ENCODE measurements at places on chromosomes 2 and 18. TPM values are rescaled to one million over a fixed set of nuclear protein-coding genes. Genes with fewer than 3 reads are reported as not detected.
A peak's percentile ranks its signal among the peaks of the same experiment; 100 is the strongest.

GRCh38 chr2:157324331-157324843 lies 1.2 kb downstream of the ERMN start:
- no peak for DNase-seq

GRCh38 chr2:230927711-230928341 lies 2.8 kb upstream of the GPR55 start:
- no peak for DNase-seq

DNA sequence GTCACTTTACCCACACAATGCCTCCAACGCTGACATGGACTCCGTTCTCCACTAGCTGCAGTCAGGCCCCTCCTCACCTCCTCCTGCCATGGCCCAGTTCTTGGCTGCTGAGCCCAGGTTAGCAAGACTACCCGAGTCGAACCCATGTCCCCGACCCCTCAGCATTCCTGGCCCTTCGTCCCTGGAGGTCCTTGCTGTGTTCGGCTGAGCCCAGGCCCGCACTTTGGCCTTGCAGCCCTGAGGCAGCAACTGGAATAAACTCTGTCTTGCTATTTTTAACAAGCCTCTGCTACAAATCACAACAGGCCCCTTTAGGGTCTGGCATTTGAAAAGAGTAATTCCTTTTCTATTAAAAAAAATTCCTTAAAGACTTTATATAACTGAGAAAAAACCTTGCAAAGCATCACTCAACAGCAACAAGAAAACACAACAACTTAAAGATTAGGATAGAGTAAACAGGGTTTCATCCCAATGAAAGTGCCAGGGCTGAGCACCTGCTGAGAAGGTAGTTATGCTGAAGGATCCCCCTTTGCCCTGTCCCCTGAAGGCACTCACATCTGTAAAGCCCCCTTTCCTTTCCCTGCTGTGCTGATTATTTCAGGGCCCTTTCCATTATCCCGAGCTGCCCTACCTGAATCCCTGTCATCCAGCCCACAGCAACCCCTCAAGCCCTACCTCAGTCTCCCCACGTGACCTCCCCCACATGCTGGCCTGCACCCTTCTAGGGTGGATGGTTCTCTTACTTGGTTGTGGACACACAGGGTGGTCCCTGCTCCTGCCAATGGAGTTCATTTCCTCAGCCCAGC lies 120.0 kb upstream of the SNTG2 start:
- no peak for DNase-seq

DNA sequence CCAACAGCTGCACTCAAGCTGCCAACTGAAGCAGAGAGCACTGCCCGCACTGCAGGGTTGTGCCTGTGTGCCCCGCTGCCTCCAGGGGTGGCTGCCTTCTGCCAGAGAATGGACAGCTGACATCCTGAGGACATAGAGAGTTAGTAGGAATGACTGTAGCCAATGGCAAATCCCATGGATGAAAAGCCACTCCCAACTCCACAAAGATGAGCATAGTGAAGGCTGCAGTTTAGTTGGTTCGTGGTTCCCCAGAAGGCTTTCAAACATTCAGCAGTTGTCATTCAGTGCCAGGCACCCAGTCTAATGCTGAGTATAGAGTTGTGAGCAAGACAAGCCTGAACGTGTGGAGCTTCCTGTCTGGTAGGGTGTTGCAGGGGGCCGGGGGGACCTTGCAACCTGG lies 30.3 kb downstream of the GYPC start:
- no peak for DNase-seq

- no peak for DNase-seq
Observed at GRCh38 chr2:99389946-99390345, 52.8 kb downstream of the EIF5B start.

DNA sequence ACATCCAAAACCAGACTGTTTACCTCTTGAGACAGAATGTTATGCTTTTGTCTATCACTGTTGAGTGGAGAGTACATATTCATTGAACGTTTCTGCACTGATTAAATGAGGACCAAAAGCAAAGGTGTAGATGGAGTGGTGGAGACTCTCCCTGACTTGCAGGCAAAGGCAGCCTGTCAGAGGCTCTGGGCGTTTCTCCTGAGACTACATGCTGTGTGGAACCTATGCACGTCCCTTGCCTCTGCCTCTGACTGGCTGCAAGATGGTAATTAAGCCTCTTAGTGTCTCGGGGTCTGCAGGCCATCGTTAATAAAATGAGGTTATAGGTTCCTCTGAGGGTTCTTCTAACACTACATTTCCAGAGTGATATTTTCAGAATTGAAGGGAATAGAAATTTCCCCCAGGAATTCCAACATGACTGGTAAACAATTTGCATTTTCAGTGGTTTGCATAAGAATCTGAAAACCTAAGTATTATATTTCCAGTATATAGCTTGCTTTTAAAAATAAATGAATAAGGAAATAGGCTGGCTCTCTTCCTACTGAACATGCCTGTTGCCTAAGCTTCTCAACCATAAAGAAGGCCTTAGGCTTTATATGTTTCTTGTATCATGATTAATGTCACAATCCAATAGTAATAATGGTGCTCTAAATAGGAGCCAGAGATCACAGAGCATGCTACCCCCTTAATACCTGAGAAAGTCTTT lies 107.4 kb downstream of the FTCDNL1 start:
- no peak for DNase-seq

GRCh38 chr2:402206-402605 lies 114.3 kb upstream of the ALKAL2 start:
- no peak for DNase-seq

DNA sequence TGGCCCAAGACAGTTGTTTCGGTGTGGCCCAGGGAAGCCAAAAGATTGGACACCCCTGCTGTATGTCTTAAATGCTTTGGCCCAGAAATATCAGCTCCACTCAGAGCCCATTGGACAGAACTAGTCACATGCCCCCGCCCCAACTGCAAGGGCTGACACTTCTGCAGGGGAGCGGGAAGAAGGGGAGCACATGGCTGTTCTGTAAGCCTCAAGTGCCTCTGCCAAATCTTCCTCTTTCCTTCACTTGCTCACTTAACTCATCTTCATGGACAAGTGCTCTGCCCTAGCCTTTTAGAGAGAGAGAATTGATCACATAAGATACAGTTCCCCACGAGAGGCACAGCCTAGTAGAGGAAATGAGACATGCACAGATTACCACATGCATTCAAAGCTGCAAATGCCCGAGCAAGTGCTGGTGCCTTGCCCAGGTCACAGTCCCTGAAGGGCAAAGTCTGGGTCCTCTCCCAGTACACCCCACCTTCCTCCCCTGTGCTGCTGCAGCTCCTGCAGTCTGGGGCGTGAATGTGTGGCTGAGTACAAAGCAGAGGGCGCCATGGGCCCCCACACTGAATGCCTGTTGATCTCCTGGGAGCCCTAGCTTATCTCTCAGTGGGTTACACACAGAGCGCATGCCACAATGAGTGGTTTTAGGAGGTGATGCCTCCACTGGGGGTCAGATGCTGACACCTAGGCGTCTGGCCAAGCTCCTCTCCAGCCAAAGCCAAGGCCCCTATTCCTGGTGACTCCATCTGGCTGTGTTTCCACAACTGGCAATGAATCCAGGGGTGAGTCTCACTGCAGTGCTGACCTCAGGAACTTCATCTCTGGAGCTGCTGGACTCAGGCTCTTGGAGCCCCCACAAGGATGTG lies 135.3 kb downstream of the CTIF start:
- peak; percentile 49 for DNase-seq

- no peak for DNase-seq
Observed at GRCh38 chr18:48674758-48675351, 136.0 kb downstream of the CTIF start.

- DNase-seq: no peak
Observed at GRCh38 chr18:69400253-69400975, at the start of gene DOK6. Gene DOK6 (plus strand): TSS chr18:69400888.

- DNase-seq: no peak
Observed at GRCh38 chr18:55235094-55235461, 275.8 kb upstream of the CCDC68 start.

GRCh38 chr2:111204706-111205105 lies 84.0 kb downstream of the BCL2L11 start:
- no peak for DNase-seq

DNA sequence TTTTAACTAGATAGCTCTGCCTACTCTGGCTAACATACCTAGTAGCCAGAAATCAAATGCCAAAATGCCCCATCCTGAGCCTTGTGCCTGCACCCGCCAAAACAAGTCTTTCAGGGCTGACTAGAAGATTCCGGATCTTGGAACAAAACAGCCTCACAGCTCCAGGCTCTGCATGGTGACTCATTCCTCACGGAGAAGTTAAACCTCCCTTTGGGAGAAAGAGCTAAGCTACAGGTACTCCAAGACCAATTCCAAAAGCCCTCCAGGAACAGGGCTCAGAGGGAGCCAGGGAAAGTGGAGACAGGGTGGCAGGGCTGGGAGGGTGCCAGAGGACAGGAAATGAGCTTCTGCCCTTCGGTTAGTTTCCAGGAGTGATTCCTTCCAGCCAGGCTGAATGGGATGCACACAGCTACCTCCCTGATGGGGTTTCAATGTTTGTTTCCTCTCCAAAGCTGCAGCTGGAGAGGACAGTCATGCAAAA lies 295.6 kb downstream of the TNS1 start:
- DNase-seq: no peak

- no peak for DNase-seq
Observed at GRCh38 chr18:46601141-46601805, 55.7 kb downstream of the LOXHD1 start.

DNA sequence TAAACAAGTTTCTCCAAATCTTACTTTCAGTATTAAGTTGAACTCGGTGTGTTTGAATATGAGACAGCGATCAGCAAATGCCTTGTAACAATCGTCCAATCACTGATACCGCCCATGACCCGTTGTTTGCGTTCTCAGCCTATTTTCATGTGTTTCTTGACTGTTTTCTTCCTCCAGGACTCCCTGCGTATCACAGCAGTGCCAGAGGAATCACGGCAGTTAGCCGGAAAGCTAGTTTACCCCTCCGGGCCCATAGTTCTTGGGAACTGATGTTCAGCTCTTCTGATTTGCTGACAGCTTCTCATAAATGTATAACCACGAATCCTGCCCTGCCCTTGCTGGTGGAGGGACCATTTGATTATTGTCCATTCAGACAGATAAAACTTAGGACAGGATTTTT lies 42.2 kb upstream of the TPO start:
- no peak for DNase-seq

GRCh38 chr2:189580658-189581353 lies at the start of gene SLC40A1:
Gene SLC40A1 (minus strand): TSS chr2:189580786. CDS start chr2:189580460, 326 bp downstream.
- peak; percentile 68 for DNase-seq

DNA sequence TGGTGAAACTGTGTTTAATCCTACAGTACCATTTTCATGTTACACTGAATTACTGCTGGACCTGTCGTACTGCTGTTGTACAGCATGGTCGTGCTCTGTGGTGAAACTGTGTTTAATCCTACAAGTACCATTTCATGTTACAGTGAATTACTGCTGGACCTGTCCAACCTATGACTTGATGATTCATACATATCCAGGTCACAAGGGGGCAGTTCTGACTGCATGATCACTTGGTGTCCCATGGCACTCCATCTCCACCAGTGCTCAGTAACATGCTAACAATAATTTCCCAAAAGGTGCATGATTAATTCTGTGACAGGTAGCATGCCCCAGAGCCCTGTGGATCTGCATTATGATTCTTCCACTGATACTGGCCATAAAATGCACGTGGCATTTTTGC lies 101.6 kb downstream of the ADCYAP1 start:
- DNase-seq: no peak

- DNase-seq: no peak
Observed at GRCh38 chr2:23900541-23901322, 26.2 kb downstream of the ATAD2B start.

DNA sequence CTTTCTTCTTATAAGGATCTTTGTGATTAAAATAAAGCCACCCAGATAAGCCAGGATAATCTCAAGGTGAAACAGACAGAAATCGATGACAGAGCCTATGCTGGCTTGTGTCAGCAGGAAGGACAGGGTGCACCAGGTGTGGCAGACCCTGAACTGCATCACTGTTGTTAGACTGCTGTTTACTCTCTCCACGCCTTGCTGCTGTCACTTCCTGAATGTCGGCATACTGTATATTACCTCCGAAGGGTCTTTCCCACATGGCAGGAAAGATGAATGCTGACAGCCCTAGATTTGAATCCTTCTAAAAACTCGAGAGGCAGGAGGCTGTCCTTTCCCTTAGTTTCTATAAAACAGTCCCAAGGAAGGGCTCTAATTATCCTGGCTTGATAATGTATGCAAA lies 18.9 kb upstream of the TMEM163 start:
- DNase-seq: no peak

- DNase-seq: no peak
Observed at GRCh38 chr18:41099451-41099850, 855.6 kb upstream of the PIK3C3 start.

Gene MAP3K19
- total RNA-seq: 0.05 TPM

Gene SEPTIN10
- total RNA-seq: 27.3 TPM

Gene CNDP1
- total RNA-seq: 0.09 TPM

Gene SUPT7L
- 27.7 TPM for total RNA-seq

Gene PCBP1
- total RNA-seq: 45.9 TPM

Gene IL1A
- 0.19 TPM for total RNA-seq

Gene GALNT13
- 0.28 TPM for total RNA-seq

Gene ANKRD30BL
- total RNA-seq: 0.19 TPM

Gene LINC00305
- 0.05 TPM for total RNA-seq

Gene IL18R1
- total RNA-seq: 7.5 TPM
